ENCODE measurements at places on chromosomes 7 and 10.

DNA sequence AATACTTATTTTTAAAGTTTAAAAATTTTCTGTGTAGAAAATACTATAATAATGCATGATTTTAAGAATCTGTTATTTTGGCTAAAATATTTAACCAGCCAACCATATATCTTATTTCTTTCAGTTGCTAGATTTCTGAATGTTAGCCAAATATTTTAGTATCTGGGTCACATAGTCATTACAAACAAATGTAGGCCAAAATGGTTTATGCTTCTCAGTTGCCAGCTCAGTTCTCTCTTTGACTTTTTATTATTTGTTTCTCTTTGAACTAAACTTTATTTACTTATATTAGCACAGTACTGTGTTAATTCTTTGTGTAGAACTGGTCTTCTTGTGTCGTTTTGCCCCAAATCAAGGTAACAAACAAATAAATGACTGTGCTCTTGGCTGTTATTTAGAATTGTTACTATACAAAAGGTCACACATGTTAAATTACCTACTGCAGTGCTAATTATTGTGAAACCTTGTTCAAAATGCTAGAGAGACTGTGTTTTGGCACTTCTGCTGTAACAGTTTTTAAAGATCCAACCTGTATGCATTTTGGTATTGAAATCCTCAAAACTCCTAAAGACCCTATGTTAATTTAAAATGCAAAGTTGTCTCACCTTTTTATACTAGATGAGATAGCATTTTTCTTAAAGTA lies 39.8 kb downstream of the ZEB1 start:
- DNase-seq, result no peak

DNA sequence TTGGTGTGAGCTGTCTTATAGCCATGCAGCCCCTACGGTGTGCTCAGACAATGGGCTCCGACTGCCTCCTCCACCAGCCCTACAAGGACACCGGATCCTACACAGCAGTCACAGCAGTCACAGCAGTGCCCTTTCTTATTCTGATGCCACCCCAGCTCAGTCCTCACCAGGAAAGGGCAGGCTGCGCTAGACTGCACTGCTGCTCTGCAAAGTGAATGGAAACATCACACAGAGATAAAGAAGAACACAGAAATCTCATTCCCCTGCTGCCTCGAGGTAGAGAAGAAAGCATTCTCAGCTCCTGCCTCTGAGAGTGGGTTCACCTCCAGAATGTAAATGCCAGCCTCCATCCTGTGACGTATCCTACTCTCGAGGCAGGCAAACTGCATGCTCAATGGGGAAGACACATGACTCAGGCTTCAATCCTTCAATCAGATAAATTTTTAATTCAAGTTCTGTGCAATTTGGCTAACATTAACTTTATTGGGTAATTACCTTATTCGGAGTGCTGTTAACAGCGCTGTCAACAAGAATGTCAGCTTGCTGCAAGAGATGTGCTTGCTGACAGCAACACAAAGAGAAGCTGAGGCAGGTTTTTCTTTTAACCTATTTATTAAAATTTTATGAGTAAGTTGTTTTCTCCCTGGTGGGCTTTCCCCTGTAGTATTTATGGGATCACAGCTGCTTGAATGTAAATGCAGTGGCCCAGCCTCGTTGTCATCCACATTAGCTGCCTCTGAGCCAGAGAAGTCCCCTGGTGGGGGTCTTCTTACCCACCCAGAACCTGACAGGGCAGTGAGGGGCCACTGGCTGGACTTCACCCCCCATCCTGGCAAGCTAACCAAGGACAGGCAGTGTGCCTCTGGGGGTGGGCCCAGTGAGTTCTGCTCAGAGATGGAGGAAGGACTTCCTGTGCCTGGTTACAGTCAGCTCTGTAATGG lies 241.3 kb upstream of the KMT2E start:
- DNase-seq, result no peak

- no peak for DNase-seq
Observed at GRCh38 chr7:153415632-153416031, 636.6 kb upstream of the DPP6 start.

- DNase-seq, result no peak
Observed at GRCh38 chr10:84317174-84317573, 11.2 kb upstream of the CCSER2 start.

DNA sequence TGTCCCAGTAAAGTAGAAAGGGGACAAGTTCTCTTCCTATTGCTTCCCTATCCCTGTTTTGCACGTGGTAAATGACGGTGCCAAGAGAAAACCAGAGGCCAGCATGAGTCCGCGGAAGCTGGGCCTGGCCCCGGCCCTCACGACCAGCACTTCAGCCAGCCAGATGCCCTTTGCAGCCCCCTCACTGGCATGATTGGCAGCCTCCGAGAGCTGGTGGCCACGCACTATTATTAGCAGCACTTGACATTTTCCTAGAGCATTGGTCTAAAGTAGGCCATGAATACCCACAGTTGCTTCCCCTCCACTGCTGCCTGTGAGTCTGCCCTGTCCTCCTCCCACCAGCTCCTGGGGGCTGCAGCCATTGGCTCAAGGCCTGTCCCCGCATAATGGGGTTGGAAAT lies 369.1 kb downstream of the PLXNA4 start:
- no peak for DNase-seq

DNA sequence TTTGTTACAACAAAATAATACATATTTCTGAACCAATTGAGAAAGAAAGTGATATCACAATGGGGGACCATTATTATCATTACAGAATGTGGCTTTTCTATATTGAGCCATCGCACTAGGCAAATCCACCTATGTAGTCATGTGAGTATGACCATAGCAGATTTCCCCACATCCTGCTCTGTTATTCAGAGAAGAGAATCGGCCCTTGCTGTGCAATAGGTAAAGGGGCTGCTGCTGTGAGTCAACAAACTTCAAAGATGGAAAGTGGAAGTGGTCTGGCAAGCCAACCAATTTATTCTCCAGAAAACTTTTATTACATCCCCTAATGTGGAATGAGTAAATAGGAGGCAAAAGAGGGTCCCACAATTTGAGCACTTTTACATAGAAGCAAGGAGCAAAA lies 573.4 kb downstream of the ETV1 start:
- no peak for DNase-seq

- no peak for DNase-seq
Observed at GRCh38 chr7:142813226-142813625, 41.6 kb upstream of the EPHB6 start.

DNA sequence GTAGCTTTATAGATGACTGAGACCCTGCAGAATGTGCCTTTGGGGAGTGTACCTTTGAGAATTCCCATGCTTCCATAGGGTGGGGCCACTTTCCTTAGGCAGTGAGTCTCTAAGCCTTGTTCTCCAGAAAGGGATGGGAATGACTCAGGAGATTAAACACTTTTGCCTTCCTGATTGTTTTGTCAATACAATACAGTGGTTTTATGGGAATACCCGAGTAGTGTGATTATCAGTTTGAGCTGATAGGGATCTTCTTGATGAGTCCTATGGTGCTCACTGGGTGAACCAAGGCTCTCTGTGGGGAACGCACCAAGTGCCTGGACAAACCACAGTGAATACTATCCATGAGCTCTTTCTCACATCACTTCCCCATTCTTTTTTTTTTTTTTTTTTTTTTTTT lies 6.3 kb downstream of the MYOF start:
- DNase-seq, result peak; percentile 33

- DNase-seq, result no peak
Observed at GRCh38 chr7:19275000-19275399, 129.8 kb upstream of the FERD3L start.

DNA sequence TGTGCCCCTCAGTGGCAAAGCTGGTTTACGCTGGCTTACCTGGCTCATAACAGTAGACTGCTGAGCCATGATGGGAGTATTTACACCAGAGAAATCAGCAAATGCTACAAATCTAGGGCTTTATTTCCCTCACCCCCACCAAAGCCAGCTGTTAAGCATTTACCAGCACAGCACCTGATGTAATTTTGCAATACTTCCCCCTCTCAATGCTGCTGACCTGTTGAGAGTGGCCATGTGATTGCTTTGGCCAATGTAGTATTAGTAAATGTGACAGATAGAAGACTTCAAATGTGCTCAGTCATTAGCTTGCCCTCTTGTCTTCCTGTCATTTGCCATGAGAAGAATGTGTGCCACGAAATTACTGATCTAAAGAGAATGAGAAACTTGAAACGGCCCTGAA lies 46.6 kb downstream of the HERPUD2 start:
- no peak for DNase-seq

GRCh38 chr7:6691103-6691502 lies 15.6 kb downstream of the ZNF12 start:
- no peak for DNase-seq

DNA sequence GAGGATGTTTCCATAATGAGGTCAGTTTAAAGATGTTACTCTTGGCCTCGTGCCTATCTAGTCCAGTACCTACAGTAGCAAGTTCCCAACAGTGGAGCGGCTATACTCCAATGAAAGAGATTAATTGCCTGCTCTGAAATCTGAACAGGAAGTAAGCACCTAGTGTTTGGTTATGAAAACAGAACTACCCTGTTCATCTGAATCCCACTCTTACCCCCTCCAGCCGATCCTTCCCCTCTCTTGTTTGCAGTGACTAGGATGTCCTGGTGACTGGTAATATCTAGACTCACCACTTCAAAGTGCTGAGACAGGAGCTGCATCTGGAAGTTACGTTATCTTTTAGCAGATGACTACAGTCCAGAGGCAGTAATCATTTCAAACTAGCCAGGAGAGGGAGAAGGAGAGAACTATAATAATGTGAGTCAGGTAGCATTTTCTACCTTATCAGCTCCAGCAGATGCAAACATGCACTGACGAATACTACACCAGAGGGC lies 666.7 kb upstream of the NRP1 start:
- peak; percentile 5 for DNase-seq

GRCh38 chr7:149727899-149728476 lies 45.4 kb downstream of the ZNF467 start:
- DNase-seq, result no peak

DNA sequence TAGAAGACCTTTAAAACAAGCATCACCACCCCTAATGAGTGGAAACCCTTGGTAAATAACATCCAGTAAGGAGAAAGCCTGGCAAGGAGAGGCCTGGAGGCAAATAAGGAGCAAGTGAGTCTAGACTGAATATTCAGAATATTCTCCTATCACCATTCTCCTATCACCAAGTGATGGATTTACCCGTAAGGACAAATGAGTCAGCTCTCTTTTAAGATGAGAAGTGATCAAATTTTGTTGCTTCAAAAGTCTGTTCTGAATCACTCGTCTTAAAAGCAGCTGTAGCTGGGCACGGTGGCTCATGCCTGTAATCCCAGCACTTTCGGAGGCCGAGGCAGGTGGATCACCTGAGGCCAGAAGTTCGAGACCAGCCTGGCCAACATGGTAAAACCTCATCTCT lies 28.4 kb downstream of the KIAA1549 start:
- DNase-seq, result no peak

- no peak for DNase-seq
Observed at GRCh38 chr10:49171326-49172060, 16.7 kb downstream of the TMEM273 start.

GRCh38 chr7:75989500-75990388 lies 4.7 kb downstream of the TMEM120A start:
- no peak for DNase-seq

DNA sequence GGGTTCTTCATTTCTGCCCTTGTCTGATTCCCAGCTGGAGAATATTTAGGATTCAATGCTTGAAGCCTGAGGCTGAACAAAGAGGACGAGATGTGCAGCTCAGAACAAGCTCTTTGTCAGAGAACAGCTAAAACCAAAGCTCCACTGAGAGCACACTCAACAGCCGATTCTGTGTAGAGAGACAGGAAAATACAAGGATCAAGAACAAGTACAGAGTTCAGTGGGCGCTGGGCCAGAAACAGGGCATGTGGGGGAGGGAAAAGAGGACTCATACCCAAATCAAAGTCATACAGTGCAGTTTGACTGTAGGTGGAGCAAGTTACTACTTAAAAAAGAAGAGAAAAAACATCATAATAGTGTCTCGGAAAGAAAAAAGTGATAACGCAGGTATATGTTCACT lies at the start of gene AGMO:
AGMO (minus strand) TSS at position 181 of the 400 bp plus-strand sequence.
- peak; percentile 85 for DNase-seq

DNA sequence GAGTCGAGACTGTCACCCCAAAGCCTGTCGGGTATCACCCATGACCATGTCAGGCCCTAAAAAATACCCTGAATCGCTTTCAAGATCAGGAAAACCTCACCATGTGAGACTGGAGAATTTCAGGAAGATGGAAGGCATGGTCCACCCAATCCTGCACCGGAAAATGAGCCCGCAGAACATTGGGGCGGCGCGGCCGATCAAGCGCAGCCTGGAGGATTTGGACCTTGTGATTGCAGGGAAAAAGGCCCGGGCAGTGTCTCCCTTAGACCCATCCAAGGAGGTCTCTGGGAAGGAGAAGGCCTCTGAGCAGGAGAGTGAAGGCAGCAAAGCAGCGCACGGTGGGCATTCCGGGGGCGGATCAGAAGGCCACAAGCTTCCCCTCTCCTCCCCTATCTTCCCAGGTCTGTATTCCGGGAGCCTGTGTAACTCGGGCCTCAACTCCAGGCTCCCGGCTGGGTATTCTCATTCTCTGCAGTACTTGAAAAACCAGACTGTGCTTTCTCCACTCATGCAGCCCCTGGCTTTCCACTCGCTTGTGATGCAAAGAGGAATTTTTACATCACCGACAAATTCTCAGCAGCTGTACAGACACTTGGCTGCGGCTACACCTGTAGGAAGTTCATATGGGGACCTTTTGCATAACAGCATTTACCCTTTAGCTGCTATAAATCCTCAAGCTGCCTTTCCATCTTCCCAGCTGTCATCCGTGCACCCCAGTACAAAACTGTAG lies 176.2 kb downstream of the RTKN2 start:
- no peak for DNase-seq

- no peak for DNase-seq
Observed at GRCh38 chr7:111510584-111511378, 51.5 kb downstream of the IMMP2L start.

GRCh38 chr7:31004393-31004792 lies 40.6 kb downstream of the GHRHR start:
- DNase-seq, result no peak

DNA sequence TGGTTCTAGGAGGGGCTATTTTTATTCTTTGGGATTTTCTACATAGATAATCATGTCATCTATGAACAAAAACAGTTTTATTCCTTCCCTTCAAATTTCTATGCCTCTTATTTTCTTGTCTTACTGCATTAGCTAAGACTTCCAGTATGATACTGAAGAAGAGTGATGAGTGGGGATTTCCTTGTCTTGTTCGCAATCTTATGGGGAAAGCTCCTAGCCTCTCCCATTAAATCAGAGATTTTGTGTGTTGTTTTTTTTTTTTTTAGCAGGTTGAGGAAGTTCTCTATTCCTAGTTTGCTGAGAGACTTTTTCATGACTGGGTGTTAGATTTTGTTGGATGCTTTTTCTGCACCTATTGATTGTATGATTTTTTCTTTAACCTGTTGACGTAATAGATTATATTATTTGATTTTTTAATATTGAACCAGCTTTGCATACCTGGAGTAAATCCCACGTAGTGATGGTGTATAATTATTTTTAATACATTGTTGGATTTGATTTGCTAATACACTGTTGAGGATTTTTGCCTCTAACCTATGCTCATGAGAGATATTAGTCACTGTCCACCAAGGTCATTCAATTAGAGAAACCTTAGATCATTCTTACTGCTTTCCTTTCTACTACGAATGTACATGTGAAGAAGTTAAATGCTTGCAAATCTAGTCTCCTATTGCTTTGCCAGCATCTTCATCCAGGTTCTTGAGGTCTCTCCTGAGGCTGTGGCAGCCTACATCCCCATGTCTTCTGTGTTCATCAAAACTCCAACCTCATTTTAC lies 6.5 kb downstream of the ATP5F1C start:
- no peak for DNase-seq

- DNase-seq, result peak; percentile 63
Observed at GRCh38 chr10:59830601-59831259, 75.6 kb downstream of the CCDC6 start.

GRCh38 chr7:148398844-148399365 lies 191.7 kb upstream of the C7orf33 start:
- DNase-seq, result no peak
